ENCODE measurements at places on chromosomes 1 and 21. TPM values are rescaled to one million over a fixed set of nuclear protein-coding genes. Genes with fewer than 3 reads are reported as not detected.

The HJV gene
- total RNA-seq, result not detected

The KRTAP11-1 gene
- not detected for total RNA-seq

The CFHR4 gene
- not detected for total RNA-seq

The GABRD gene
- not detected for total RNA-seq

The AVPR1B gene
- total RNA-seq, result not detected

DNA sequence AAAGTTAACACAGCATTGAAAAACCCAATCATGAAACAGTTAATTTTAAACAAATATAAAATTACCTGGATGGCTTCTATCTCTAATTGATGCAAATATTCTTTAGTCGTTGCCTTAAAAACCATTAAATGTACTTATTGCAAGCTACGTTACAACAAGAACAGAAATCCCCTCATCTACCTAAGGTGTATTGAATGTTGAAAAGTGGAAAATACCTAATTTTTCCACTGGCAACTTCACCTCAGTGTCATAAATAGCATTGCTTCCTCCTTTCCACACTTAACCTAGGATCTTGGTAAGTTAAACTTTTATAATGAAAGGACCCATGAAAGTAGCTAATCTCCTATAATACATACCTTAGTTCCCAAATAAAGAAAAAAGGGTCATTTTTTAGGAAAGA is 5.4 kb downstream of the GADD45A start:
- no peaks in the 10 kb centered on the region for H3K36me3 ChIP-seq
- H3K27ac ChIP-seq, result no peak overlapping the region
- DNase-seq, result no peak

DNA sequence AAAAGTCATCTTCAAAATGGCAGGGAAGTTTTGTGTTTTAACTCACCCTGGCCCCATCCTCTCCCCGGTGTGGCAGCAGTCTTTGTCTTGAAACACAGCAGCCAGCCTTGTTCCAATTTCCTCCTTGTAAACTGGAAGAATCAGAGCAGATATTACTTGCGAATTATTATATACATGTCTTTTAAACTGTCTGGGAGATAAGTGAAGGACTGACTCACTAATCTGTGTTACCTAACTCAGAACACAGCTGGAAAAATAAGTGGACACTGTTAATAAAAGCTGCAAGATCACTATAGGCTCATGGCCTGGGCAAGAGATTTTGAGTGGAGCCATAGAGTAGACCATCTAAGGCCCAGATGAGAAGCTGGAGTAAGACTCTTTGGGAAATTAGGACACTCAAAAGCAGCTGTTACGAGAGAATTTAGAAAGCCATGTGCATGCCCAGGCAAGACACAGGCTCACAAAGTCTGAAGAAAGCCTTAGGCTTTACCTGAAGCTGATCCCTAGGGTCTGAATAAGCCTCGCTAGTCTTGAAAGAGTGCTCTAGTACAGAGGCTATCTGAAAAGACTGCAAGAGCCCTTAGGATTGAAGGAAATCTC is 233.0 kb upstream of the RAB4A start:
- no peak for DNase-seq
- no peak overlapping the region for H3K27ac ChIP-seq
- H3K4me3 ChIP-seq, result no peak overlapping the region
- H3K27me3 ChIP-seq, result no peaks in the 10 kb centered on the region
- H3K36me3 ChIP-seq, result no peaks in the 10 kb centered on the region

DNA sequence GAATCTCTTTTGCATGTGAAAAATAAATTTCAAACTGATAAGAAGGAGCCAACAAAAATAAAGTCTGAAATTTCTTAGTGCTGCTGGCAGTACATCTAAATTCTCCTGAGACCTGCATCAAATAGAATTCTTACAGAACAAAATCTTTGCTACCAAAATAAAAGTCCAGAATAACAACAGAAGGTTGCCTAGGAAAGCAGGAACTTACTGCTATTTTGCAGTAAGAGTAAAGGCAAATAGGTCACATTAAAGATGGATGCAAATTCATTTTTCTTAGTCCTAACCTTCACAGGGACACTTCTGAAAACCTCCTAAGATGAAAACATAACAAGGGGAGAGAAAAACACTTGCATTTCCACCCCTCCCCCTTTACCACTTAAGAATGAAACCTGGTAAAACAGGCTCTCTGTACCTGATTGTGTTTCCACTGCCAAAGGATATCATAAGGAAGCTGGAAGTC is 59.0 kb downstream of the RUSC1 start:
- H3K4me3 ChIP-seq, result peak overlapping the region; percentile 9
- peak overlapping the region; percentile 73 for H3K27ac ChIP-seq
- H3K27me3 ChIP-seq, result no peaks in the 10 kb centered on the region
- no peak for DNase-seq

DNA sequence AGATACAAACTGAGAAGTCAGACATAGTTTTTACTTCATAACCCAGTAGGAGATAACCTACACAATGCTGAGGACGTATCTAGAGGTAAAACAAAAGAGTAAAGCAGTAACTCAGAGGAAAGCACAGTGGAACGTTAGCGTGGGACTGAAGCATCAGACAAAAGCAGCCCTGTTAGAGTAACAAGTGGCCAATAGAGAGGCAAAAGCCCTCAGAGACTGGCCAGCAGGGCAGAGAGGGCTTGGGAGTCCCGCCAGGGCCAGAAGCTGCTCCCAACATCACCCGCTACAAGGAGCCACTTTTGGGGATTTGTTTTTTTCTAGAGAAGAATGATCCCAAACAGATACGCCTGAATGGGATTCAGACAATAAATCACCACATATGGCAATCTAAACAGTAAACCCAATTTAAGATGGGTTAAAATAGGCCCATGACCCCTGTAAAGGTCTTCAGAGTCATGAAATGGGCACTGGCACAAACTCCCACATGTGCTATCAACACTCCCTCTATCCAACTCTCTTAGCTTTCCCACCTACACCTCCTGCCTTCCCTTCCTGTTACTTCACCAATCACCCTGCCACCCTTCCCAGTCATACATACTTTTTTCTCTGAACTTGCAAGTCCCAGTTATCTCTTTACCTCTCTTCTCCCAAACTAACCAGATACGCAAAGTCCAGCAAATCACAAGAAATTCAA is 17.2 kb downstream of the TADA1 start:
- H3K4me1 ChIP-seq, result no peaks in the 10 kb centered on the region
- no peaks in the 10 kb centered on the region for H3K36me3 ChIP-seq
- no peak for DNase-seq
- no peaks in the 10 kb centered on the region for H3K27me3 ChIP-seq

DNA sequence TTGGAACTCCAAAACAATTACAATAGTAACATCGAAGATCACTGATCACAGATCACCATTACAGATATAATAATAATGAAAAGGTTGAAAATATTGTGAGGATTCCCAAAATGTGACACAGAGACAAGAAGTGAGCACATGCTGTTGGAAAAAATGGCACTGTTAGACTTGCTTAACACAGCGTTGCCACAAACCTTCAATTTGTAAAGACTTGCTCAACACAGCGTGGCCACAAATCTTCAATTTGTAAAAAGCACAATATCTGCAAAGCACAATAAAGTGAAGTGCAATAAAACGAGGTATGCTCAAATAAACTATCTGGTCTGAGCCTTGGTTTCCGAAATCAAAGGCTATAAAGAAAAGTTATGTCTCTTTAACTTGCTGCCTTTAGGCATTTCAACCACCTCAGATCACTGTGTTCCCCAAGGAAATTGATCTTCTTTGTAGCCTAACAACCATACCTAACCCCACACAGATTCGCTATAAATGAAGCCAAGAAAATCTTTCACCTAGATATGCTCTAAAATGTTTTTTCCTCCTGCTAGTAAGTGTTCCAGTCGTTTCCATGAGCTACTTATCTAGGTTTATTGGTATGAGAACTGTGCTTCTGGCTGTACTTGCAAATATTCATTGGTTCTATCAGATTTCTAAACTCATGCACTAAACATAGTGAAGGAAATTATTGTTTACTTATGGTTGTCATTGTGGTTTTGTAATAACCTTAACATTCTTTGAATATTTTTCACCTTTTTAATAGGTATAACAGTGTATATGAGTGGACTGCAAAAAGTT is 13.1 kb upstream of the LPGAT1 start:
- no peaks in the 10 kb centered on the region for H3K4me1 ChIP-seq
- no peaks in the 10 kb centered on the region for H3K27me3 ChIP-seq
- no peak overlapping the region for H3K27ac ChIP-seq
- H3K4me3 ChIP-seq, result no peak overlapping the region

DNA sequence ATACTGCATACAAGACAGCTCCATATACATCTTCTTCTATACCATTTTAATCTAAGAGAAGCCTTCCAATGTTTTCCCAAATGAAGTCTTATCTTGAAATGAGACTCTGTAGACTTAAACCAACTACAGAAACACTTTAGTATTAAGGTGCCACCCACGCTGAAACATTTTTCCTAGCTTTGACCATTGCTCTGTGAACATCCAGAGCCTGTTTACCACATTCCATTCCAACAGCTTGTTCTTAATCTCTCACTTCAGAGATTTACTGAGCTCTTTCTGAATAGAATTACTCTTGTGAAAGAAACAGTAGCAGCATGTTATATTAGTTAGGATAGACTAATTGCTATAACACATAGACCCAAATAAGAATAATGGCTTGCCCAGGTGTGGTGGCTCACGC is 19.6 kb upstream of the POGZ start:
- H3K36me3 ChIP-seq, result no peaks in the 10 kb centered on the region
- H3K4me1 ChIP-seq, result no peaks in the 10 kb centered on the region
- H3K4me3 ChIP-seq, result no peak overlapping the region
- no peaks in the 10 kb centered on the region for H3K27me3 ChIP-seq

DNA sequence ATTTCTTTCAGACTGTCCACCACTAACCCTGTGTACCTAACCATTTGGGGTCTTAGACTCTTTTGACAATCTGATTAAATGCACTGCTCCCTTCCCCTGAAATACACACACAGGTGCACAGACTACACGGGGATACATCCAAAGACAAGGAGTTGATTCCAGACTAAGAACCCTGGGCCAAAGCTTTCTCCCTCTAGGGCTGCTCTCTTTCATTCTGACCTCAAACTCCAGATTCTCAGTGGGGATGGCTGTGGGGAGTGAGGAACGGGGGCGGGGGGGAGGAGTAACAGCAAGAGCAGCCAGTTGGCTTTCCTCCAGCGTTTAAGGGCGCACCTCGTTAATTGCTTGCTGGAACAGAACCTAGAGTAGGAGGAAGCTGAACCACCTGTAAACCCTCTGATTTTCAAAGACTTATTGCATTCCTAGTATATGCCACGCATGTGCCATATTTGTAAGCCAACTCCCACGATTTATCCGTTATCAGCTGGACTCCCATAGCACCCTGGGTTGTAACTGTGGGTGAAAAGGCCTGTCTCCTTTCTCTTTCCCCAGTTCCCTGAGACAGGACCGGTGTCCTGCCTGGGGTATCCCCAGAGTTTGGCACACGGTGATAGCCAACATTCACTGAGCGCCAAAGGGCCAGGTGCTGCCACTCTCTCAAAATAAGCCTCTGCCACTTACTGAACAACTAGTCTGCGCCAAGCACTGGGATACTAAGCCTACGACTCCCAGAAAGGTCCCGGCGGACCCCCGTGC is 920 bp downstream of the MTHFR start:
- H3K4me3 ChIP-seq, result peak overlapping the region; percentile 84
- no peaks in the 10 kb centered on the region for H3K36me3 ChIP-seq
- peak; percentile 59 for DNase-seq
- no peaks in the 10 kb centered on the region for H3K27me3 ChIP-seq
- H3K4me1 ChIP-seq, result peaks cover 13% of the 10 kb centered on the region
- peak overlapping the region; percentile 100 for H3K27ac ChIP-seq

DNA sequence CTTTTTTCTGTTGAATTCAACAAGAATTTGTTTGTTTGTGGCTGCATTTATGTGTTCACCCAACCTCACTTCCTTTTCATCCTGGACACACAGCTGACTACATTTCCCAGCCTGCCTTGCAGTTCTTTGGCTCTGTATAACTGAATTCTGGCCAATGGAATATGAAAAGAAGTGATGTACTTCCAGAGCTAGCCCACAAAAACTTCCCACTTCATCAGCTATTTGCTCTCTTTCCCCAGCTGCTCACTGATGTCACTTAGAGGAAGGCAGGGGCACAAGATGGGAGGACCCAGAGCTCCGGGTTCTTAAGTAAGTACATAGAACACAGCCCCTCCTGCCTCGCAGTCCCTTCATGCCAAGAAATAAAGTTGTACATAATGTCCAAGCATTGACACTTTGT is 235.0 kb upstream of the FGGY start:
- no peaks in the 10 kb centered on the region for H3K36me3 ChIP-seq
- H3K4me1 ChIP-seq, result peaks cover 7% of the 10 kb centered on the region
- H3K27ac ChIP-seq, result peak overlapping the region; percentile 67
- no peaks in the 10 kb centered on the region for H3K27me3 ChIP-seq
- peak overlapping the region; percentile 11 for H3K4me3 ChIP-seq

GRCh38 chr1:214370615-214371014 is 89.7 kb downstream of the SMYD2 start:
- H3K4me1 ChIP-seq, result no peaks in the 10 kb centered on the region
- no peak for DNase-seq
- H3K36me3 ChIP-seq, result no peaks in the 10 kb centered on the region
- no peak overlapping the region for H3K27ac ChIP-seq
- no peaks in the 10 kb centered on the region for H3K27me3 ChIP-seq

DNA sequence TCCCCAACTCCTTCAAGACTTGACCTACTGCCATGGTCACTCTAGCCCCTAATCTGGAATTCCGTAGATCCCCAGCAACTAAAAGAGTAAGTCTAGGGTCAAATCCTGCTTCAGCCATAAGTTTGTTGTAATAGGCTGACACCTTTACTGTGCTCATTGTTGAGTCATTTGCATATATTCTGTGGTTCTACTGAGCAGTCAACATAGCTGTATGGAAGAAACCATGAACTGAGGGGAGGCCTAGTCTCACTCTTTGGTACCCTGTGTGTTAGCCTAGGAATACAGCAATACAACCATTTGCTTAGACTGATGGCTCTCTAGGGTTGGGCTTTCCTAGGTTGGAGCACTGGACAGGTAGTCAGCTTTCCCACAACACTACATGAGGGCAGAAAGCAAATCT is 23.6 kb upstream of the SLC35D1 start:
- no peaks in the 10 kb centered on the region for H3K36me3 ChIP-seq
- DNase-seq, result no peak
- H3K27me3 ChIP-seq, result no peaks in the 10 kb centered on the region
- no peak overlapping the region for H3K27ac ChIP-seq

DNA sequence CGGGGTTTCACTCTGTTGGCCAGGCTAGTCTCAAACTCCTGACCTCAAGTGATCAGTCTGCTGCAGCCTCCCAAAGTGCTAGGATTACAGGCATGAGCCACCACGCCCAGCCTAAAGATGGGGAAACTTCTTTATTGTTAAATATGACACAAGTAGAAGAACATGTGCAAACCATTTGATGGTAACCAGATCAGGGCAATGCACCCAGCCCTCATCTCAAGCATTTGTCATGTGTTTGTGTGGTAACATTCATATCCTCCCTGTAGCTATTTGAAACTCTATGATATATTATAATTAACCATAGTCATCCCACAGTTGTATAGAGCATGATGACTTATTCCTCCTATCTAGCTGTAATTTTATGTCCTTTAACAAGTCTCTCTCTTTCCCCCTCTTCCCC is 119.5 kb upstream of the TMPRSS2 start:
- H3K4me3 ChIP-seq, result no peak overlapping the region
- no peak for DNase-seq
- H3K27me3 ChIP-seq, result no peaks in the 10 kb centered on the region
- no peak overlapping the region for H3K27ac ChIP-seq
- no peaks in the 10 kb centered on the region for H3K36me3 ChIP-seq
- H3K4me1 ChIP-seq, result no peaks in the 10 kb centered on the region
